A172 (cell line): ENCODE measurements at places on chromosomes 2 and 18.

- DNase-seq, result no peak
These were observed 172.8 kb downstream of the CD226 start for GRCh38 chr18:69774831-69775230.

- no peak for DNase-seq
These were observed 72.3 kb downstream of the BARD1 start for GRCh38 chr2:214737188-214737587.

GRCh38 chr2:136714452-136714951, 50.8 kb upstream of the THSD7B start:
- DNase-seq, result no peak

- no peak for DNase-seq
These were observed 362.3 kb upstream of the CDH19 start for GRCh38 chr18:66966171-66966570.

DNA sequence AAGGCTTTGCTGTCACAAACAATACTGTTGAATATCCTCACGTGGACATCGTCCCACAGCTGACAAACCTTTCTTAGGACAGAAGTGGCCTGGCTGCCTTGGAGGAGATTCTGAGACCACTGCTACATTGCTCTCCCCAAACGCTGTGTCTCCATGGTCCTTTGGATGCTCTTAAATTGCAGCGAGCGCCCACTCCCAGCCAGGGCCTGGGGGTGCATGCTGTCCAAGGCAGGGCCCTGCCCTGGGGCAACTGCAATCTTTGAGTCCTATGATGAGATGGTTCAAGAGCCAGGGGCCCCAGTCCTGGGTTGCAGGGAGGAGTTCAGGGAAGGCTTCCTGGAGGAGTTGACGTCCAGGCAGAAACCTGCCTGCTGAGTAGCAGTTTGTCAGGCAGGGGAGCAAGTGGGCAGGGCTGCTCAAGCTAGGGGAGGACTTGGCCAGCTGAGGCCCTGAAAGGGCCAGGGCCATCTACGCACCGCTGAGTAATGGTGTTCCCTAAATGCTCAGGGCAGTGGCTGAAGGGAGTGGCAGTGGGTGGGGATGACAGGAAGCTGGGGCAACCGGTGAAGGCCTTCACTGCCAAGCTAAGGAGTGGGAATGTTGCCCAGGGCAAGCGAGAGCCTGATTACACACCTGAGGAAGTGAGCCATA, 10.8 kb upstream of the SDC1 start:
- DNase-seq, result peak; percentile 68

DNA sequence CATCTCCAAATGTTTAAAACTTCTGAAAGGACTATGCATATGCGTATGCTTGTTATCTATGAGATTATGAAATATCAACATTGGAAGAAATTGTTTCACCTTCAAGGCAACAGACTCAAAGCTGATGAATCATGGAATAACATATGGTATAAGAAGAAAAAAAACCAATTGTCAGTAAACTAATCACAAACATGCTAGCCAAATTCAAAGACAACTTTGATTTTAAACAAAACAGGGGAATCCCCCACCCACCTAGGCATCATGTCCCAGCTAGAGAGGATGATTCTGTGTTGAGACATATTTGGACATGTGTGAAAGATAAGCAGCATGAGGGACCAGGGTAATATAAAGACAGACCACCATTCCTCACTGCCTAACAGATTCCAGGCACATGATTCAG, 147.7 kb downstream of the WDPCP start:
- DNase-seq, result no peak

- DNase-seq, result no peak
These were observed 111.3 kb downstream of the HDAC4 start for GRCh38 chr2:239289545-239289944.

DNA sequence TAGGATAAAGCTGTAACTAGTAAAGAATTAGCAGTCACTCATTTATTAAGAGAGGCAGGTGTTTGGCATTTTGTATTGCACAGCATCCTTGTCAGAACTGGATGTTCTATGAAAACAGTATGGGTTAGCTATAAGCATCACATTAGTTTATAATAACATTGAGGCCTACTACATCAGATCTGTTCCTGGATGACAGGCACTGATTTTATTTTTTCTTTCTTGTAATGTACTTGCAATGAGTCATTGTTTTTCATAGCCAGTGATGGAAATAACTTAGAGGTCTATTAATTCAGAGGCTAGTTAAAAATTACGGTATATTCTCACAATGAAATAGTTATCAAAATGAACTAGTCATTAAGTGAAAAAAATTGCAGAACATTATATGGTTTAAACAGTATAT, 13.0 kb upstream of the RMDN2 start:
- DNase-seq, result no peak

DNA sequence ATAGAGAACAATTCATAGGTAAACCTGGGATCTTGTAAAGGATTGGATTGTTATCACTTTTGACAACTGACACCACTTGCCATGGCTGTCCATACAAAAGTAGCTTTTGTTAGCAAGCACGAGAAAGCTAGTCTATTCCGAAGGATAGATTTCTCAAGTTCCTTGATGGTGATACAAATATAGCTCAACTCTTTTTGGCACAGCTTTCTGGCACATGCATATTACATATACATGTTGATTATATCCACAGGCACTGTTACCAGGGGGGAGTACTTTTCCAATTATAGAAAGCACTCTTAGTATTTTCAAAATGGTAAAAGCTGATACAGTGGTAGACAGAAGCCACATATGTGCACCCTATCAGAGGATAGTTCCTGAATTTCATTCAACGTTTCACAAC, 168.9 kb downstream of the UPP2 start:
- no peak for DNase-seq

DNA sequence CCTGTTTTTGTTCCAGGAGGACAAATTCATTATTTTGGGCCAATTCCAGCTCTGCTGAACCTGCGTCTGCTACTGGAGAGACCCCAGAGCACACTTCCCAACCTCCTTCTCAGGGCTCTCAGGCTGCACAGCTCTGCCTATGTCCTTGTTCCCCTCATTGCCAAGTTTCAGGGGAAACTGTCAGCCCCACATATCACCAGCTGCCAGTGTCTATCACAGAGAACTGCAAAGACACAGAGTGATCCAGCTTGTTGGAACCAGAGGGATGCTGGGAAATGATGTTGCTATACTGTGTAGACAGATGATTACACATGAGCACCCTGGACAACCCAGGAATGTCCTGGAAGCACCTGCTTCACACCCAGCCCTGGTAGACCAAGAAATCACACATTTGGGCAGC, 67.4 kb upstream of the TMEM247 start:
- DNase-seq, result no peak

GRCh38 chr2:172554352-172555271, 1.3 kb upstream of the PDK1 start:
- no peak for DNase-seq

DNA sequence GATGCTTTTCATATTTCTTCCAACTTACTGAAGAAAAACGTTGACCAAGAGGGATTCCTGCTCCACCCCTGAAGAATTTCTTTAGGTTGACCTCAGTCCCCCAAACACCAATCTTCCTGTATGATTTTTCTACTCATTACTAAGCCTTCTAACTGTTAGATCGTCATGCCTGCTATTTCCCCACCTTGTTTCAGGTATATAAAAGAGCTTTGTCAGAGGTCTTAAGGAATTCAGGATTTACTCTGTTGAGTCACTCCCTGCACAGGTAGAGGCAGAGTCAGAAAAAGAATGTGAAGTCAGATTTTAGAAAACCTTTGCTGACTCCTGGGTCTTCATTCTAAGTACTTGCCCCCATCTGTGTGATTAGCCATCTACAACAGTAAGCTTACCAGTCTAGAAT, 83.8 kb upstream of the NOSTRIN start:
- no peak for DNase-seq
